AG20443 (cell line): ENCODE measurements at places on chromosomes 4 and X.

- no peak for DNase-seq
Measured at GRCh38 chr4:105130945-105131344, 15.7 kb upstream of the TET2 start.

DNA sequence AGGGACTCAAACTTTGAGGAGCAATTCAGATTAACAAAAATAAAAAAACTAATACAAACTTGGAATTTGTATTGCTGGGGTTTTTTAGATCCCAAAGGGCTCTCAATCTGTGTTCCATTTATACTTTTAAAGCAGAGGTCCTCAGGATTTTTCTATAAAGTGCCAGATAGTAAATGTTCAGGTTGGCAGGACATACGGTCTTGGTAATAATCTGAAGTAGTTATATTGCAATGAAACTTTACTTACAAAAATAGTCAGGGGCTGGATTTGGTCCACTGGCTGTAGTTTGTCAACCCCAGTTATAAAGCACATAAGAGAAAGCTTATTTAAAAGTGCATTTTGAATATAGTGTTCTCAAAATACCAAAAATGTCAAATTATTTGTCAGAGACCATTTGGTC is 164.1 kb upstream of the CTSO start:
- DNase-seq = no peak

DNA sequence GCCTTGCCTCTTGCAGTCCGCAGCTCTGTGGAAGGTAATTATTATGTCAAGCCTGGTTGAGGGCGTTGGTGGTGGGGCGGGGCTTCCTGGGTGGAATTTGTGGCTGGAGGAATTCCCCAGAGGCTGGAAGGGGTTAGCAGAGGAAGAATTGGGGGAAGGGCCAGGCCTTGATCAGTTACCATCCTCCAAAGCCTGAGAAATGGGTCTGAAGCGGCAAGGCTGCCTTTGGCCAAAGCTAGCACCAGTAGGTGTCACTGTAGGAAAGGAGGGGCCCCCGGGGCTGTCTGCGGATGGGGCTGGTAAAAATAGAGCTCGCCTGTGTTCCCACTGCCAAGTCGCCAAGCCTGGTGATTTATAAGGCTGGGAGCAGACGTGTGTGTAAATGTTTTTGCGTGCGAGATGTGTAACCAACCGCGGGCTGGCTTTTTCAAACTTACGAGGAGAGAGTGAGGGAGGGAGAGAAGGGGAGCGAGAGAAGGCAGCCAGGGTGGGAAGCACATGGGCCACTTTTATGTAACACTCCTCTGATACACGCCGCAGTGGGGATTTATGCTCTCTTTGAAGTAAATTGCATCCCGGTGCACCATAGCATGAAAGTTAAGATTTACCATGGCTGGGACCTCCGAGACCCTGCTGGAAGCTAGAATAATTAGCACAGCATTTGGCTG is 367.0 kb downstream of the BCOR start:
- DNase-seq = peak; percentile 82

GRCh38 chrX:56975611-56976010 is 19.7 kb downstream of the SPIN3 start:
- DNase-seq = peak; percentile 26

- no peak for DNase-seq
Measured at GRCh38 chr4:70948665-70949260, 44.7 kb upstream of the DCK start.

DNA sequence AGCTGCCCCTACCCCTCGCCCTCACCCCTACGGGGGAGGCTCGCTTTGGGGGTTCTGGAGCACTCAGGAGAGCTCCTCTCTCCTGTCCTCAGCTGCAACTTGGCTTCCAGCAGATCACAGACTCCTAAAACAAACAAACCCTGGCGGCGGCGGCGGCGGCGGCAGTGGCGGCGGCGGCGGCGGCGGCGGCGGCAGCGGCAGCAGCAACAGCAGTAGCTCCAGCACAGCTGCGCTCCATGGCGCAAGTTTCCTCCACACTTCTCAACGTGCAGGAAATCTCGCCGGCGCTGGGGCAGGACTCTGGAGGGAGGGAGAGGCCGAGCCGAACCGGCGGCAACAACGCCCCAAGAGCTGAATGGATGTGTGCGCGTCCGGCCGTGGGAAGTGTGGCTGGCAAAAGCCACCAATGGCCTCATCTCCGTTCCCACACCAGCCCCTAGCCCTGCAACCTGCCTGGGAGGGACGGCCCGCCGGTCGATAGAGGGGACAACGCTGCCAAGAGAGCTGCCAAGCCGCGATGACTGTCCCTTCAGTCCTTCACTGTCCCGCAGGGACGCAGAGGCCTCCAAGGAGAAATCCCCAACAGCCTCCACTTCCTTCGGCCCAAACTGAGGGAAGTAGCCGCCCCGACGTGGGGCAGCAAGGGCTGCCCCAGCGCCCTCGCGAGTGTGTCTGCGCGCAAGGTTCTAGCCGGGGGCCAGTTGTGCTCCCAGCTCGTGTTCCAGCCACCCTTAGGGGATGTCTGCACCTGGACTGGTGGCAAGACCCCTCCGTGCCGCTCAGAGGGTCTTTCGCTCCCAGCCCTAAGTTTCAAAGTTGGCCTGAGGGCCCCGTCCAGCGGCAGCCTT is 775 bp downstream of the SHROOM4 start:
- peak; percentile 63 for DNase-seq

DNA sequence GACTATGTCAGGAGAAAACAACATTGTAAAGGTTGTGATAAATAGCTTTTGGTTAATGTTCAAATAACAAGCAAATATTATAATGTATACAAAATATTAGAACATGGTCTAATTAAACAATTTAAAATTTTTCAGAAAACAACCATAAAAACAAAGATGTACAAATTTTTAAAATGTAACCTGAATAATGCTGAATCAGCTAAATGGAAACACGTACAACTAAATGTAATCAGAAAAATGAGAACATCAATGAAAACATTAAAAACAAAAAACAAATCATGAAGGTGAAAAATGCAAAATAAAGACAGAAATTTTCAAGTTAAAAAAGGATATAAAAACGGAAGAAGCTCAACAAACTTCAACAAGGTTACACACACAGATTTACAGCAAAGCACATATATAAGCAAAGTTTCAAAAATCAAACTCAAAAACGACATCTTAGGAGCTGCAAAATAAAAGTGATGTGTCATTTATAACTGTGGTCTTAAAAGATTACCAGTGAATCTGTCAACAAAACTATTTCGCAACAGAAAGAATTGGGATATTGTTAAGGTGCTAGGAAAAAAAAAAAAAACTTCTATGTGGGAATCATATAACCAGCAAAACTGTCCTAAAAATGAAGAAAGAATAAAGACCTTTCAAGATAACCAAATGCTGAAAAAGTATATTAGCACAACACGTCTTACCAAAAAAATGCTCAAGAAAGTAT is 31.8 kb downstream of the ZNF732 start:
- no peak for DNase-seq

- no peak for DNase-seq
Measured at GRCh38 chr4:30952526-30953219, 232.5 kb downstream of the PCDH7 start.

- DNase-seq = no peak
Measured at GRCh38 chr4:25069014-25069413, 38.3 kb upstream of the LGI2 start.

DNA sequence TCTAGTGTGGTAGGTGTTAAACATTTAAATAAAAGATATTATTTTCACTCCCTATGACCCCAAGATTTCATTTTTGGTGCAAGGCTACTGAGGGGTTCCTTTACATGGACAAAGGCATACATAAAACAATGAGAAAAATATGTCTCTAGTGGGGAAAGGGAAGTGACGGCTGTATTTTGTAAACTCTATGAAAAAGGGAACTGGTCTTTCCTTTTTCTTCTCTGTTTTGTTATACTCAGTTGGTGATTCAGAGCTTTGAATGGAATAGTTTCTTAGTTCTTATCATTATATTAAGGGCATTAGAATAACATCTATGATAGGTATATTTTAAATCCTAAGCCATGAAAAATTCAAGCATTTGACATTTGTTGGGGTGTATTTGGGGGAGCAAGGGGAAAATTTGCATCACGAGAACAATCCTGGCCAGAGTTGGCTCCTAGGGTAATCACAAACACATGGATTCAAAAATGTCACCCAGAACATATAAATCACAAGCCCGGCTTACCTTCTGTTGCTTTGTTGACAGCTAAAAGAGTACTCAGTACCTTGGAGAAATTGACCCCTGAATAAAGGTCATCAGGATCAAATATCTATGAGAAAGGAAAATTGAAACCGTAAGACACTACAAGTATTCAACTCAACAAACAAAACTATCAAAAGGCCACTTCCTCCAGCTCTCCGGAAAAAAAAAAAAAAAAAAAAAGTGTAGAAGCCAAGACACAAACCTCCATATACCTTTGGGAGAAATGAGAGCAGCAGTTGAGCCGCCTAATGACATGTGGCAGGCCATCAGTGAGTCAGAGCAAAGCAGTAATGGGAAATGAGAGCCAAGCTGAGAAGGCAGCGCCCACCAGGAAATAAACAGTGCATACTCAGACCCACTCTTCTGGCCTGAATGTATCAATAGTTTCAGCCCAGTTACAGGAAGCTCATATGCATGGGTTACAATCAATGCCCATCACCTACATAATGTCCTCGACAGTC is 33.4 kb downstream of the ARHGEF6 start:
- no peak for DNase-seq
